ENCODE measurements at places on chromosomes 2 and 18.

GRCh38 chr2:5433855-5434254 lies 258.3 kb upstream of the SOX11 start:
- DNase-seq, result no peak

- DNase-seq, result no peak
Measured at GRCh38 chr2:130372833-130373807, 17.3 kb downstream of the PTPN18 start.

DNA sequence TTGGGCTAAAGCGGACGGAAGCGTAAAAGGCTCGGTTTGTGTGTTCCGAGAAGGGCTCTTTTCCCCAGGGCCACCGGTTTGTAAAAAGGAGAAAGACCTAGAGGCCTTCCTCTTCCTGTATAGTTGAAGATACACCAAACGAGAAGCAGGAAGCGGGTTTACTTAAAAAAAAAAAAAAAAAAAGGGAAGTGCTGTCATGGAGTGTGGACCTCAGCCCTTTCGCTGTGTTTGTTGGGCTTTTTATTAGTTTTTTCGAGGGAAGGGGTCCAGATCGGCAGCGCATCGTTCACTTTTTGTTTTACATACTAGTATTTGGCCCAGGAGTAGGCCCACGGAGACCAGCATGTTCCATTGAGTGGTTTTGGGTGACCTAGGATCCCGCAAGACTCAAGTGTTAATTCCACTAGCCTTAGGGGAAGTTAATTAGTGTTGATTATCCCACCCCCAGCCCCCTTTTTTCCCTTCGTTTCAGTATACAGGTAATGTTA lies 676 bp downstream of the ACTR2 start:
- no peak for DNase-seq

- DNase-seq, result no peak
Measured at GRCh38 chr18:5937121-5937520, 41.8 kb upstream of the TMEM200C start.

- DNase-seq, result no peak
Measured at GRCh38 chr2:128714851-128715312, 396.2 kb upstream of the HS6ST1 start.

- DNase-seq, result no peak
Measured at GRCh38 chr2:74736589-74736988, 82.5 kb downstream of the SEMA4F start.

GRCh38 chr2:241812730-241813643 lies 4.0 kb downstream of the NEU4 start:
- no peak for DNase-seq

GRCh38 chr2:147288131-147288530 lies 556.7 kb upstream of the ACVR2A start:
- no peak for DNase-seq

DNA sequence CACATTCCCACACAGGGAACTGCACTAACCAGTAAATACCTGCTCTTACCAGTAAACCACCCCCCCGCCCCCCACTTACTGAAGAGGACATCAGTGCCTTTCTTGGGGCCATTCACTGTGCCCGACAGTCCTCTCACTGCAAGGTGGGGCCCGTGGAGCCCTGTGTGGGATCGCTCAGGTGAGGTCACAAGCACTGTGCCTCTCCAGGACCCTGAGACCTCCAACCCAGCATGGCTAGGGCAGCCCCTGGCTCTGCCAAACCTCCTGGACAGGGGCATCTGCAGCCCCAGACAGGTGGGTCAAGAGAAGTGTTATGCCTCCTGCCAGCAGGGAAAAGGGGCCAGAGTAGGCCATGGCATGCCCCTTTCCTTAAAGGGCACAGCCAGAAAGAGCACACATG lies 6.7 kb upstream of the NEURL3 start:
- no peak for DNase-seq

GRCh38 chr2:56981554-56981953 lies 797.8 kb downstream of the CCDC85A start:
- no peak for DNase-seq

DNA sequence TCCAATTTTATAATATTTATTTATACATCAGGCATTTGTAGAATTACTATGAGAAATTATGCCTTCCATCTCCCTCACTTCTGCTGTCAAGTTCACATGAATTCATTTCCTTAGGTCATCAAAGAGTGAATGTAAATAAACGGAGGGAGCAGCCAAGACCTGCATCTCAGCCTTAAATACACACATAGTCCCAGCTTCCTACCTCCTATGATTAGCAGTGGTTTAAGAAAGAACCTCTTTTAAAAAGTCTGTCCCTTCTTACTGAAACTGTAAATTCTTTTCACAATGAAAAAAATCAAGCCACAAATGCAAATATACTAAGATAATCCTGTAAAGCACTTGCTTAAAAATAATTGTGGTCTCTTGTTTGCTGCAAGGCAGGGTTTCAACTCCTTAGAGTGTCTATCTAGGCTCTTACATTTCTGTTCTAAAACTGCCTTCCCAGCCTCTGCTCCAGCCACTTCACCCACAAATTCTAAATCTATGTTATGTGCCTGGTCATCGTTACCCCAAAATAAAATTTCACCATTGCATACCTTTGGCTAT lies 532.7 kb upstream of the FSHR start:
- DNase-seq, result no peak

GRCh38 chr18:32026491-32027086 lies 8.0 kb downstream of the RNF125 start:
- no peak for DNase-seq

- no peak for DNase-seq
Measured at GRCh38 chr2:42446503-42447271, 47.1 kb downstream of the KCNG3 start.
